ENCODE measurements at places on chromosomes 1 and 21.

GRCh38 chr1:205939690-205940330 is 3.4 kb downstream of the SLC26A9 start:
- no peak overlapping the region for H3K4me3 ChIP-seq
- H3K27ac ChIP-seq, result peak overlapping the region; percentile 24
- peak; percentile 78 for DNase-seq
- H3K27me3 ChIP-seq, result no peaks in the 10 kb centered on the region
- no peaks in the 10 kb centered on the region for H3K4me1 ChIP-seq
- no peaks in the 10 kb centered on the region for H3K36me3 ChIP-seq

DNA sequence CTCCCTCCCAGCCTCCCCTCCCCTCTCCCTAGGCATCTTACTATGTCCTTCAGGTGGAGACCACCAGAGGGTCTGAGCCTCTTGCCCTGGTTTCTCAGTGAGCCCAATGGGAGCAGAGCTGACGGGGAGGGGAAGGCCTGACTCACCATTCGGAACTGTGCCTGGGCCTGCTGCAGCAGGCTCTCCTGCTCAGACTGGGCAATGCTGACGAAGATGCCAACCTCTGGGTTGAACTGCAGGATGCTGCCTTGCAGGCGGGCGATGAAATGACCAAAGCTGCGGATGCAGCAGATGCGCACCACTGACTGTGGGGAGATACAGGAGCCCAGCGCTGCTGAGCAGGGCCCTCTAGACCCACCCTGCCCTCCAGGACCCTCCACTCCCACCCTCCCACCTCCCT is 11.0 kb upstream of the PAQR6 start:
- DNase-seq, result no peak
- H3K36me3 ChIP-seq, result peaks cover 97% of the 10 kb centered on the region
- H3K27ac ChIP-seq, result no peak overlapping the region
- no peak overlapping the region for H3K4me3 ChIP-seq

GRCh38 chr1:10553118-10553517 is 78.4 kb downstream of the PEX14 start:
- no peaks in the 10 kb centered on the region for H3K4me1 ChIP-seq
- no peak overlapping the region for H3K4me3 ChIP-seq
- no peaks in the 10 kb centered on the region for H3K36me3 ChIP-seq

DNA sequence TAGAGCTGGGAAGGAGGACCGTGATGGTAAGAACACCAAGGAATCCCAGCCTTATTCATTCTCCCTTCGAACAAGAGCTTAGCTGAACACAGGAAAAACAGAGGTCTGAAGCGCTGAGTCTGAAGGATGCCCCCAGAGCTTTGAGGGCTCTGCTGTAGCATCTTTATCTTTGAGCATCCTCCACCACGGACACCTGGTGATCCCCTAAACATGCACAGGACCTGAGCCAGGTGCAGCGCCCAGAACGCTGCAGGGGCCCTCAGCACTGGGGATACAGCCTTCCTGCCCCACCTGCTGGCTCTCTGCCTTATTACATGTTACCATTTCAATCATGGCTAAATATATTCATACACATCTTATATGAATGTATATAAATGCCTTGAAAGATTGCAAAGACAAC is 7.7 kb upstream of the GPATCH4 start:
- no peaks in the 10 kb centered on the region for H3K36me3 ChIP-seq
- H3K27ac ChIP-seq, result no peak overlapping the region
- H3K27me3 ChIP-seq, result peaks cover 7% of the 10 kb centered on the region
- no peak overlapping the region for H3K4me3 ChIP-seq
- no peaks in the 10 kb centered on the region for H3K4me1 ChIP-seq
- peak; percentile 52 for DNase-seq

GRCh38 chr1:217369996-217370551 is 260.8 kb downstream of the GPATCH2 start:
- no peak overlapping the region for H3K4me3 ChIP-seq
- DNase-seq, result no peak
- no peak overlapping the region for H3K27ac ChIP-seq
- no peaks in the 10 kb centered on the region for H3K27me3 ChIP-seq
- no peaks in the 10 kb centered on the region for H3K36me3 ChIP-seq
- no peaks in the 10 kb centered on the region for H3K4me1 ChIP-seq

- no peaks in the 10 kb centered on the region for H3K36me3 ChIP-seq
- H3K4me1 ChIP-seq, result peaks cover 6% of the 10 kb centered on the region
- H3K4me3 ChIP-seq, result no peak overlapping the region
- H3K27me3 ChIP-seq, result no peaks in the 10 kb centered on the region
- no peak overlapping the region for H3K27ac ChIP-seq
These were observed 62.4 kb downstream of the HIVEP3 start for GRCh38 chr1:41856151-41856943.

All from upper lobe of right lung (tissue), 1 donor.